T-helper 2 cell treated with Interferon-gamma antibody and Interleukin-4, amounts not matched to agents 5 μg/mL and 100 μg/mL, for 36 hours (primary cell): ENCODE measurements at places on chromosomes 16 and 17.

GRCh38 chr17:12114686-12115418 lies 94.2 kb downstream of the MAP2K4 start:
- H3K4me1 ChIP-seq = no peaks in the 10 kb centered on the region
- no peak for DNase-seq
- no peak overlapping the region for H3K27ac ChIP-seq
- peaks cover 56% of the 10 kb centered on the region for H3K36me3 ChIP-seq
- no peak overlapping the region for H3K4me3 ChIP-seq

DNA sequence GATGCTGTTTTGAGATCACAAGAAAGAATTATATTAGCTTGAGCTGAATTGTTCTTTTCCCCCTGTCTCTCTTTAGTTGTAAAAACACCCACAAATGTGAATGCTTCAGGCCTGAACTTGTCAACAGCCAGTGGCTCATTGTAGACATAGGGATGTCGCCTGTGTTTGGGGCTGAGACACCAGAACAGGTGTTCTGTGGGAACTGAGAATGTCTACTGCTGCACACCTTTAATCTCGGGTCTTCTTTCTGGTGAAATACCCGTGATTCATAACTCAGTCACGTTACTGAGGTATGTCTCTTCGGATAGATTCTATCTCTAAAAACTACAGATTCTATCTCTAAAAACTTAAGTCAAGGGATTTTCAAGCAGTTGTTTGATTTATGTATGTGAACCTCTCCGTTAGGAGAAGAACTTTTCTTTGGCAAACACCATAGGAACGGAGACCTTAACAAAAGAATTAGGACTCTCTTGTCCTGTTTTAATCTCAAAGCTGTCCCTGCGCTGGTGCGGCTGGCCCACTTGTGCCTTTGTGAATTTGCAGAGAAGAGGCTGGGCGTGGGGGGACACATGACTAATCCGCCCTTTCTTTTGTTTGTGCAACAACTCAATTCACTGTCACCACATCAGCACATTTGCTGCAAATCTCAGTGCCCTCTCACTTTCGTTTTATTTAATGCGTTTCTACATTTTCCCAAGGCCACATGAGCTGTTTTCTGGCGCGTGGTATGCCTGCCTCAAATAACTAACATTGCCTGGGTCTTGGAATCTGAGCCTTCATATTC lies 643.0 kb downstream of the MAF start:
- DNase-seq = peak; percentile 4
- H3K4me3 ChIP-seq = no peak overlapping the region
- H3K27me3 ChIP-seq = no peaks in the 10 kb centered on the region
- no peak overlapping the region for H3K27ac ChIP-seq
- H3K4me1 ChIP-seq = peaks cover 9% of the 10 kb centered on the region

GRCh38 chr17:47192554-47192953 lies 3.5 kb upstream of the CDC27 start:
- peaks cover 21% of the 10 kb centered on the region for H3K4me1 ChIP-seq
- no peak overlapping the region for H3K27ac ChIP-seq
- no peaks in the 10 kb centered on the region for H3K36me3 ChIP-seq
- H3K27me3 ChIP-seq = peaks cover 7% of the 10 kb centered on the region

GRCh38 chr16:82192665-82193064 lies 22.6 kb upstream of the MPHOSPH6 start:
- DNase-seq = peak; percentile 55
- peak overlapping the region; percentile 92 for H3K27ac ChIP-seq
- H3K4me1 ChIP-seq = peaks cover 25% of the 10 kb centered on the region
- peaks cover 7% of the 10 kb centered on the region for H3K36me3 ChIP-seq

- no peak overlapping the region for H3K27ac ChIP-seq
- no peaks in the 10 kb centered on the region for H3K36me3 ChIP-seq
- H3K27me3 ChIP-seq = no peaks in the 10 kb centered on the region
- H3K4me1 ChIP-seq = peaks cover 2% of the 10 kb centered on the region
Measured at GRCh38 chr16:10522966-10523365, 57.4 kb downstream of the EMP2 start.

DNA sequence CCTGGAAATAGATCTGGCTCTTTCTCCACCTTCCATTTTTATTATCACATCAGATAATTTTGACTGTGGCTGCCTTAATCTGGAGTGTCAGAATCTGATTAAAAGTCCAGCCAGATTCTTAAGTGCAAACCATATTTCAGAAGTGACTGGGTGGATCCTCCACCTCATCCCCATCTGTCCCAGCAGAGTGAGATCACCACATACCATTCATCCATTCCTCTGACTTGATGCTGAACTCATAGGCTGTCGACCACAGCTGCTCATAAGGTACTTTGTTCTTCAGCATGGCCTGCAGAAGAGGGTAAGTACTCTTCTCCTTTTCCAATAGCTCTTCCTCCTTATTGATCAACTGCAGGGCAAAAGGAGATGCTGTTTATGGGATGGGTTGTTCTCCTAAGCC lies 53.5 kb downstream of the DNAH3 start:
- H3K4me1 ChIP-seq = no peaks in the 10 kb centered on the region
- H3K27me3 ChIP-seq = peaks cover 41% of the 10 kb centered on the region
- H3K36me3 ChIP-seq = no peaks in the 10 kb centered on the region
- DNase-seq = no peak
- no peak overlapping the region for H3K27ac ChIP-seq
- H3K4me3 ChIP-seq = no peak overlapping the region

DNA sequence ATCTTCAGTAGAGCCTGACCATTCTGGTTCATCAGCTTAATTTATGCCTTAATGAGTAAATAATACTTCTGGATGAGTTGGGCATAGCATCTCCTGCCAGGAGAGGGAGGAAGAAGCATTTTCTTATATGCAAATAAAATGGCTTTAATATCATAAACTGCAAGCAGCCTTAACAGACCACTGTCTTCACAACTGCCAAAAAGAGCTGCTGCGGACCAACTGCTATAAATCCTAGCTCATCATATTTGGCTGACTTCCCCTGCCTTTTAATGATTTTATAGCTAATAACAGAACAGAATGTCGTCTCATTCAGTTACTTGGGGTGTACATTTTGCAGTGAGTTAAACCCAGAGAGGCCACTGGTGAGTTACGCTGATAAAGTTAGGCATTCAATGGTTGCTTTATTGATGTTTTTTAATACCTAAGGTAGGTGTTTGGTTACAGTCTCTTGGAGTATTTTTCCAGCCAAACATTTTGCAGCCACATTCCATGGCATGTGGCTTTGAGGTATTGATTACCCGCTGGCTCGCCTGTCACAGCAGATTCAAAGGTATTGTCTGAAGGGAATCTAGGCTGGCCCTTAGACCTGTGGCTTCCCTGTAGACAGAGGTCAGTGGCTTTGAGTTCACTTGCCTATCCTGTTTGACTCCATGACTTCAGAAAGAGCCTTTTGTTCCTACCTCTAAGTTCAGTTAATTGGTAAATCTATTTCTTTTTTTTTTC lies 16.4 kb downstream of the FAM20A start:
- peaks cover under 1% of the 10 kb centered on the region for H3K27me3 ChIP-seq
- DNase-seq = no peak
- H3K36me3 ChIP-seq = no peaks in the 10 kb centered on the region
- no peak overlapping the region for H3K4me3 ChIP-seq
- no peak overlapping the region for H3K27ac ChIP-seq

DNA sequence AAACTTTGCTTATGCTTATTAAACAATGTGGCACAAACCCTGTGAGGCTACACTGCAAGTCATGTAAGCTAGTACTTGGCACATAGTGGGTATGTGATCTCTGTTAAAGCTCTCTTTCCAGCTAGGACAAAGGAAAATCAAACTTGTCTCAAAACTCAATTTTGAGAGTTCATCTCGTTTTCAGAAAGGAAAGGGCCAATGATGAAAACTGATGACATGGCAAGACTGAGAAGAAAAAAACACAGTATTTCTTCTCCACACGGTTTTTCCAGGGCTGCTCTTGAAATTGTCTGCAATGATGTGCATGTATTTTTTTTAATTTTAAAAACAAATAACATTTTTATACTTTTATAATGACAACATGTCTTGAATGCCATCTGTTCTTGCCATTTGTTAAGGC lies 389.8 kb downstream of the CA10 start:
- peaks cover 5% of the 10 kb centered on the region for H3K4me1 ChIP-seq
- no peak overlapping the region for H3K4me3 ChIP-seq
- H3K27ac ChIP-seq = no peak overlapping the region
- no peak for DNase-seq
- H3K27me3 ChIP-seq = peaks cover 3% of the 10 kb centered on the region

DNA sequence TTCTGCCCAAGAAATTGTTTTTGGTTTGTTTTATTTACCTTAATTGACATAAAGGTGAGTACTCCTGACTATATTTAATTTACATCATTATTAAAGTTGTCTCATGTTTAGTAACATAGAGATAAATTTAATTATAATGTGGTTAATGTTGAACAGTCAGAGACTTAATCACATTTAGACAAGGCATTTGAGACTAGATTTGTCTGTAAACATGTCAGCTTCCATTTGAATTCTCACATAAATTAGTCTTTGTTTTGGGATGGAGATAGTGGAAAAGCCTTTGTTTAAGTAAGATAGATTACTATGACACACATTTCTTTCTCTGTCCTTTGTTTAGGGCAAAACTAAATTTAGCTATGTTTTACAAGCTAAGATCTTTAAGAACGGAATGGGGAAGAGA lies 18.5 kb upstream of the BCAS3 start:
- no peak overlapping the region for H3K27ac ChIP-seq
- H3K4me3 ChIP-seq = no peak overlapping the region
- H3K27me3 ChIP-seq = no peaks in the 10 kb centered on the region
- no peak for DNase-seq
- H3K36me3 ChIP-seq = peaks cover 21% of the 10 kb centered on the region

DNA sequence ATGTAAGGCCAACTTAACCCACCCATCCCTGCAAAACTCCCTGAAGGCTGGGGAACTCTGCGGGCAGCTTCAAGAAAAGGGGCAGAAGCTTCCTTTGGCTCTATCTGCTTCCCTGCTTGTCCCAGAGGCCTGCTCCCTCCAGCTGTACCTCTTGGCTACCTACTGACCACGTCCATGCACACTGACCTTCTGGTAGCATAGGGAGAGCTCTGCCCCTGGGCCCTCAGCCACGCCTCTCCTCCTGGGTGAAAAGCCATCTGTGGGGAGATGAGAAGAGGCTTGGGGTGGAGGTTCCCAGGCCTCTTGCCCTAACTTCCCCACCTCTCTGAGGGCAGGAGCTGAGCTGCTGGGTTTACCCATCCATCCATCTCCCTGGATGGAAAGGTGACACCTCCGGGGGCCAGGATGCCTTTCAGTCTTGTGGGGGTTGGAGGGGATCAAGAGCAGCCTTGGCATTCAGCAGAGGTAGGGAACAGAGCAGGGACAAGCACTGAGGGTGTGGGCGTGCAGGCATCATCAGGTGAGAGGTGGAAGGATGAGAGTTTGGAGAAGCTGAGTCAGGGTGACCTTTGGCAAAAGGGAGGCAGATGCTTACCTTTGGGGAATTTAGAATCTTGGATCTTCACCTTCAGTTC lies 23.4 kb upstream of the MFSD6L start:
- H3K27me3 ChIP-seq = no peaks in the 10 kb centered on the region
- H3K4me3 ChIP-seq = no peak overlapping the region
- H3K36me3 ChIP-seq = peaks cover 27% of the 10 kb centered on the region
- DNase-seq = no peak
- H3K4me1 ChIP-seq = no peaks in the 10 kb centered on the region

DNA sequence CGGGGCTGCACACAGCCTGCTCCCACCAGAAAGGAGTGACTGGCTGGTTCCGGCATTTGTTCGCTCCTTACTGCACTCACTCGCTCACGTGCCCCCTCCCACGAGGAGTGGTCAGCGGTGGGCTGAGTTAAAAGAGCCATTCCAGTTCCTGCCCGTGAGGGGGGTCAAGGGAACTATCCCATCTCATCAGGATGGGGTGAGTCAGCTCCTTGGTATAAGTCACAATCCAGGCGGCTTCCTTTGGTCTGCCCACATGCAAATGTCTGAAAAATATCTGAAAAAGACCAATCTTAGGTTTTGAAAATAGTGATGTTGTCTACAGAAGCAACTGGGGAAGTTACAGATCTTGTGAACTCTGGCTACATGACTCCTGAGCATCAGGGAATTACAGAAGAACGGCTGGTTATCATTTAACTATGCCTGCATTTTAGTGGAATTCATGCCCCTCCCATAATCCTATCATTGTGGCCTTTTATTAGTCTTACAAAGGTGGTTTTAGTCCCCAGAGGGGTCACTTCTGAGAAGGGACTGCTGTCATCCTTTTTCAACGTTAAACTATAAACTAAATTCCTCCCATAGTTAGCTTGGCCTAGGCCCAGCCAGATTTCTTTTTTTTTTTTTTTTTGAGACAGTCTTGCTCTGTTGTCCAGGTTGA lies 9.8 kb upstream of the TNFSF12 start:
- H3K27me3 ChIP-seq = peaks cover 10% of the 10 kb centered on the region
- H3K36me3 ChIP-seq = no peaks in the 10 kb centered on the region
- H3K27ac ChIP-seq = no peak overlapping the region

DNA sequence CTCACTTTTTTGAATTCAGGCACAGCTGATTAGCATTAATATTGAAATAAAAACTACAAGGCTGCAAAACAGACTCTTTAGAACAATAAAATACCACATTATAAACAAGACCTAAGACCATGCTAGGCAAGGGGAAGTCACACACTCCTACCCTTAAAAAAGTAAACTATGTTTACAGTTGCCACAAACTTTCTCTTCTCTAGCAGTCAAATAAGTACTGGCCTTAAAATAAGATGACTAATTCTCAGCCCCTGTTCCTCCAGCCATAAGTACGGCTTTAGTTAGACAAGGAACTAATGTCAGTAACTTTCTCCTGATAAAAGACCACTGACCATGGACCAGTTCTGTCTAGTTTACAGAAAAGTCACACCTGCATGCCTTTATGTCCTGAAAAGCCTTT lies 19.5 kb upstream of the CPHXL start:
- H3K27ac ChIP-seq = no peak overlapping the region
- H3K36me3 ChIP-seq = no peaks in the 10 kb centered on the region
- H3K4me3 ChIP-seq = no peak overlapping the region
- H3K4me1 ChIP-seq = no peaks in the 10 kb centered on the region
- peaks cover 2% of the 10 kb centered on the region for H3K27me3 ChIP-seq

- H3K27ac ChIP-seq = no peak overlapping the region
- no peaks in the 10 kb centered on the region for H3K27me3 ChIP-seq
- no peaks in the 10 kb centered on the region for H3K4me1 ChIP-seq
- H3K4me3 ChIP-seq = no peak overlapping the region
- no peak for DNase-seq
Measured at GRCh38 chr17:31721291-31722025, 137.6 kb downstream of the COPRS start.

GRCh38 chr17:5931616-5932015 lies 138.6 kb upstream of the WSCD1 start:
- H3K27me3 ChIP-seq = no peaks in the 10 kb centered on the region
- H3K36me3 ChIP-seq = no peaks in the 10 kb centered on the region
- H3K27ac ChIP-seq = no peak overlapping the region
- no peak for DNase-seq

DNA sequence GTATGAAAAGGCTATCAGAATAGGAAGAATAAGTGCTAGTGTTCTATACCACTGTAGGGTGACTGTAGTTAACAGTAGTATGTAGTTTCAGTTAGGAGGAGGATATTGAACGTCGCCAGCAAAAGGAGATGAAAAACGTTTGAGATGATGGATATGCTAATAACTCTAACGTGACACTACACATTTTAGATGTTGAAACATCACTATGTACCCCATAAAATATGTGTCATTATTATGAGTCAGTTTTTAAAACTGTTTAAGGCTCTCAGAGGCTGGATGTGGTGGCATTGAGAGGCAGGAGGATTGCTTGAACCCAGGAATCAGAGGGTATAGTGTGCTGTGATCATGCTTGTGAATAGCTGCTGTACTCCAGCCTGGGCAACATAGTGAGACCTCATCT lies 31.8 kb downstream of the UBN1 start:
- peaks cover 43% of the 10 kb centered on the region for H3K36me3 ChIP-seq
- no peak for DNase-seq
- H3K4me1 ChIP-seq = no peaks in the 10 kb centered on the region
- H3K27me3 ChIP-seq = no peaks in the 10 kb centered on the region

GRCh38 chr16:69423189-69423588 lies 1.2 kb upstream of the CYB5B start:
- H3K27me3 ChIP-seq = no peaks in the 10 kb centered on the region
- DNase-seq = no peak
- peaks cover 29% of the 10 kb centered on the region for H3K36me3 ChIP-seq
- H3K4me3 ChIP-seq = peak overlapping the region; percentile 76
